Stimulated activated CD4-positive, alpha-beta T cell treated with anti-CD3 and anti-CD28 coated beads, Interleukin-1b, Interleukin-23, amount 100 ng/mL, for 1 hour (primary cell): ENCODE measurements at places on chromosomes 7 and 10.

- no peak for DNase-seq
Observed at GRCh38 chr10:92298487-92298886, 7.5 kb downstream of the MARCHF5 start.

GRCh38 chr7:156918635-156919034 lies 25.7 kb upstream of the LMBR1 start:
- no peak for DNase-seq

GRCh38 chr7:79723833-79724618 lies 270.6 kb upstream of the MAGI2 start:
- no peak for DNase-seq

DNA sequence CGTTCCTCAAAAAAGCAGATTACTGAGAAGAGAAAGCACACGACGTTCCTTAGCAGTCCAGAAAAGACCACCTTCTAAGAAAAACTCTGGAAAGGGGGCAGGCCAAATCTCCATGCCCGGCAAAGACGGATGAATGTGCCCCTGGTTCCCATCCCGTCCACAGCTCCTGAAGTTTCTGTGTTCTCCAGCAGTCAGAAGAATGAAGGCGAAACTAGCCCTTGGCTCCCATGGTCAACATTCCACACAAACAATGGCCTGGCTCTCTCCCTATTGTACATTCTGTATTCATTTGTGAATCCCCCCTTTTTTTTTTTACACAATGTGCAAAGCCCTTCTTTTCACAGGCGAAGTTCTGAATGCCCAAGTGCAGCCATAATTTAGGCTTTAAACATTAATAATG lies 5.3 kb downstream of the CTBP2 start:
- DNase-seq, result no peak

DNA sequence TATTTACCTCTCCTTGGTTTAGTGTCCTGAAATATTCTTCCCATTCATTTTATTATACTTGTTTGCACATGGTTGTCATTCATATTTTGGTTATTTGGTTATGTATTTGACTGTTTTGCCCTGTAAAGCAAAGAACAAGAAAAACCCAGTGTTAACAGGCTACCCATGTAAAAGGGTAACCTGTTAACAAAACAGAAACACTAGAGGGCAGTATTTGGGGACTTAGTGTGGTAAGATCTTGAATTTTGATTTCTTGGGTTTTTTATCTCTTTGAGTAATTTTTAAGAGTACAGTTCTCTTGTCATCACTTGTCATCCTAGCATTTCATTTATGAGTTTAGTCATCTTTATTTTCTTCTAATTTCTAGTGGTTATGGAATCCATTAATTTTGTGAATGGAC lies 51.3 kb downstream of the POLL start:
- DNase-seq, result no peak

DNA sequence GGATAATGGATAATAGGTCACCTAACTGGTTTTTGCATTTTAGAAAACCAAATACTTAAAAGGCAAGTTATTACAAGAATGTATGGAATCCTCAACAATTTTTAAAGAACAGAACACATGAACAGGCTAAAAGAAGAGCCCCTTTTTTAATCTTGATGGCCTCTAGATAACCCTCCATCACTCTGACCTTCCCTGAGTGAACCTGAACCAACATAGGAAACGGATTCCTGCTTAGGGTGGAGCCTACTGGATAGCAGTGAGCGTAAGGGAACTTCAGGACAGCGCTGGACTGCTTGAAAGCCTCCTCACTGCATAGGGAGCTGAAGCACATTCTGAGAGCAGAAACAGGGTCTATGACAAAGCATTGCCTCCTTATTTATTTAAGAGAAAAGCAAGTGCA lies 20.5 kb downstream of the TRPV5 start:
- DNase-seq, result no peak

GRCh38 chr7:123401295-123401694 lies 133.1 kb downstream of the IQUB start:
- DNase-seq, result no peak

DNA sequence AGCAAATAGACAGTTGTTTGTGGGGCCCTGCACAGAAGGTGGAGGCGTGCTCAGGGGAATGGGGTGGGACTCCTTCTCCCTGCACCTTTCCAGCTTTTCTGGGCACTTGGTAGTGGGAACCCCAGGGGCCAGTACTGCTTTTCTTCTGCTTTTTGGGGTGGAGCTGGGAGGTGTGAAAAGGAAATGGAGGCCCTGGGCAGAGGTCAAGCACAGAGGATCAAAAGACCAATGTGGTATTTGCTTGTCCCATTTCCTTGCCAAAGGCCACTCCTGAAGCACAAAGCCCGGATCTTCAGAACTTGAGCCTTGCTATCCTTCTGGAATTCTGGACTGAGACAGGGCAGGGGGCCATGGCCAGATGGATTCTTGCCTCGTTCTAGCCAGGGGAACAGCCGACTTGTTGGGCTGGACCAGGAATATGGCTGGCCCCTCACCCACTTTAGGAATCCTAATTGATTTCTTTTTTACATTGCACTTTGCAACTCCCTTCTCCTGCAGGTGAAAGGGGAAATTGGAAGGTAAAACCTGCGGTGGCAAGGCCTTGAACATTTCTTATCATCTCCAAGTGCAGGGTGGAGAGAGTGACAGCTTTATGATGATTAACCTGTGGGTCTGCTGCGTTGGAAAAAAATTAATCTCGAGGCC lies 26.5 kb downstream of the ADRA2A start:
- DNase-seq, result no peak

DNA sequence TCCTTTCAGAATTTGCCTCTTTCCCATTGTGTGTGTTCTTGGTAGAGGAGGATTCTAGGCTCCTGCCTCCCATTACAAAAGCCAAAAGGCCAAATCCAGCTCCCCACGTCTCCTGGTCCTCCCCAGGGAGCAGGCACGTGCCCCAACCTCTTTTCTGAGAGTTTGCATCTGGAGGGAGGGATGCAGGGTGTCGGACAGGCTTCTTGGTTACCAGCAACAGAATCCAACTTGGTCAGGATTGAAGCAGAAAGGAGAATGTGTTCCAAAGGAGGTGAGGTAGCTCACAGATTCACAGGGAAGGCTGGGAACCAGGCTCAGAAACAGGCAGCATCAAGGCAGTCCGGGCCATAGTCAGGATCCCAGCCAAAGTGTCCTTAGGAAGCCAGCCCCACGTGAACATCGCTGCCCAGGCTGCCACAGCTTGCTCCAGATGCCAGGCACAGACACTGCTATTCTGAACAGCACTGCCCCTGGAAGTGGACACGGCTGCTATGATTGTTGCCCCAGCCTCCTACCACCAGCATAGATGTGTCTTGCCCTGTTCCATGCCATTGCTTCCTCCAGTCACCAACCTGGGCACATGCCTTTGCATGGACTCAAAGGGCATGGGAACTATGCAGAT lies 264.2 kb upstream of the ZMIZ1 start:
- DNase-seq, result no peak

DNA sequence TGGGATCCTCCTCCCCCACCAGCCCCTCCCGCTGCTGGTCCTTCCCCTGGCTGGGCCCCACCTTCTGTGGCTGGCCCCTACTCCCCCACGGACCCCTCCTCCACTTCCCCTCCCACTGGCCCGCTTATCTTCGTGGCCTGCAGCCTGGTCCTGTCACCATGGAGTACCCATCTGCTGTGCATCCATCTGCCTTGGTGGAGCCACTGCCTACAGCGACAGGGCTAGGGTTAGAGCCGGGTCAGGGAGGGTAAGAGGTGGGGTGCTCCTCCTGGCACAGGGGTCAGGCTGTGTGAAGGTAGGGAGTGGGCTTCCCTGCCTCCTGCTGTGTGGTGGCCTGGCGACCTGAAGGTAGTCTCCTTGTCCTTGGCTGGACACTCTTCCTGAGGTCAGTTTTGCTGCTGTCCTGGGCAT lies 5.2 kb downstream of the ADCY1 start:
- no peak for DNase-seq

- DNase-seq, result no peak
Observed at GRCh38 chr10:50324046-50324445, 72.7 kb upstream of the ASAH2 start.

GRCh38 chr7:84144935-84145334 lies 49.7 kb downstream of the SEMA3A start:
- no peak for DNase-seq

DNA sequence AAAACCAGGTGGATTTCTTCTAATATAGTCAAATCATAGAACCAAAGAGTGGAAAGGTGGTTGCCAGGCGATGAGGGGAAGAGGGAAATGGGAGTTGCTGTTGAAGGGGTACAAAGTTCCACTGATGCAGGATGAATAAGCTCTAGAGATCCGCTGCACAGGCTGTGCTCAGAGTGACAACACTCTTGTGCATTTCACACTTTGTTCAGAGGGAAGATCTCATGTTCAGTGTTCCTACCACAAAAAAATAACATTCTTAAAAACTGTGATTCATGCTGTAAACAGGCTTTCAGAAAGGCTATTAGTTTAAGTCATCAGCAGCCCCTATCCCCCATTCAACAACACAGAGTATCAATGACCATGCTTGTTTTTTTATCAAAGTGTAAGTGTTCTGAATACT lies 213.8 kb downstream of the COBL start:
- DNase-seq, result no peak

DNA sequence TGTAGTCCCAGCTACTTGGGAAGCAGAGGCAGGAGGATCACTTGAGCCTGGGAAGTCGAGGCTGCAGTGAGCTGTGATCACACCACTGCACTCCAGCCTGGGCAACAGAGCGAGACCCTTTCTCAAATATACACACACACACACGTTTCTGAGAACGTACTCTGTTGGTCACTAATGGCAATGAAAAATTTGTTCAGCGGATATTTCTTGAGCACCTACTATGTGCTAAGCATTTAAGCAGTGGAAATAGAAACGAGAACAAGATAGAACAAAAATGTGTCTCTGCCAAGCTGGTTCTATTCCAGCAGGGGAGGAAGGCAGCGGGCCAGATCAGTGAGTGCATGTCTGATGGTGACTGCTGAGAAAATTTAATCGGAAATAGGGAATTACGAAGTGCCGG lies 8.7 kb downstream of the ARPC1B start:
- no peak for DNase-seq

DNA sequence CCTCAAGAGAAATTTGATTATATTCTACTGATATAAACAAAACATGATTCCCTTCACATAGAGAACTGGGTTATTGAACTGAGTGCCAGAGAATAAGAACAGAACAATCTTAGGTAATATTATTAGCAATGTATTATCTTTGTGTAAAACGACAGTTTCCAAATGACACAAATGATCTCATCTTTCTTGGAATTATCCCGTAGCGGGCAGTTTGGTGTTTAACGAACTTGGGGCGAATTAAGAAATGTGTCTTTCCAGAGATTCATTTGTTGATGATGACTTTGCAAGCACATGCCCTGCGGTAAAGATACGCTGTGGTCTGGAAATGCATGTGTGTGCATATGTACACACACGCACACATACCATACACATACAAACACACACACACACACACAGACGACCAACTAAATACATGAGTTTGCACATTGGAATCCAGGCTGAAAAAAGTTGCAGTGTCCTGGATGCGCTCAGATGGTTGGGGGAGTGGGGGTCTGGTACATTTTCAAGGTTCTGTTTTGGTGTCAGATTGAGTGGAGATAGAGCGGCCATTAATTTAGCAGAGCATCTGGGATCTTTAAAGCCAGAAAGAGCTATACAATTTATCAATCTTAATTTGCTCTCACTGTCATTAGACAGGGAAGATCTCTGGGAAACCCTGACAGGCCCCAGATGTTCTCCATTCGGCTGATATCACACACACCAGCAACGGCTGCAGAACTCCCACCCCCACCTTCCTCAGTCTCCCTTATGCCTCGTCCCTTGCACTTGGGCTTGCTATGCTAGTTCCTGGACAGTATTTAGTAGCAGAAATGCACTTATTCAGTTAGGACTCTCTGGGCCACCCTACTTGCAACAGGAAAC lies 112.4 kb upstream of the FAM171A1 start:
- DNase-seq, result no peak

DNA sequence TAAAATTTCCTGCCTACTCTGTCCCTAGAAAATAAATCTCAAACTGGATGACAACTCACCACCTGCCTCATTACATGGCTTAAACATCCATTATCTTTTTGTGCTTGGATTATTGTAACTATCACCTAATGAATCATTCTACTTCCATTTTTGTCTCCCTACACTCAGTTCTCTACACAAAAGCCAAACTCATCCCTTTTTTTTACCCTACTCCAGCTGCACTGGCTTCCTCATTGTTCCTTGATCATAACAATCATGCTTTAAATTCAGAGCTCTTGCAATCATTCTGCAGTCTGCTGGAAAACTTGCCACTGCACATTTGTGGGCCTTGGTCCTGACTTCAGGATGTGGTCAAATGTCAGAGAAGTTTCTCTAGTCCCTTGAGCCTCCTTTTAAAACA lies 280.0 kb downstream of the DGKB start:
- no peak for DNase-seq

DNA sequence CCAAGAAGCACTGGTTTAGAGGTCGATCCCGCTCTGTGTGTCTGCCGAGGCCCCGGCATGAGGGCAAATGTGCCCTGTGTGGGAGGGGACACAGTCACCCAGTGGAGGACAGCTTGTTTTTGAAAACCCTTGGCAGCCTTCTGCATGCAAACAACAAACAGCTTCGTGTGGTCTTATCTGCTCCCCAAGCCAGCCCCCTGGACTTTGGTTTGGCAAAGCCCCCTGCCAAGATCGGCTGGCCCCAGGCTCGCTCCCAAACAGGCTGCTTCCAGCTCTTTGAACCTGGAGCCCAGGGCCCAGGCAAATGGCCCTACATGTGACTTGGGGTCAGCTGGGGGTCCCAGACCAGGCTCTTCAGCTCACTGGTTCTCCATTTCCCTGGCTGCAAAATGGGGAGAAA lies 2.9 kb downstream of the ELN start:
- DNase-seq, result no peak

GRCh38 chr7:27608776-27609495 lies 53.7 kb downstream of the HIBADH start:
- DNase-seq, result no peak

- no peak for DNase-seq
Observed at GRCh38 chr10:34732926-34733325, 82.2 kb downstream of the PARD3 start.

DNA sequence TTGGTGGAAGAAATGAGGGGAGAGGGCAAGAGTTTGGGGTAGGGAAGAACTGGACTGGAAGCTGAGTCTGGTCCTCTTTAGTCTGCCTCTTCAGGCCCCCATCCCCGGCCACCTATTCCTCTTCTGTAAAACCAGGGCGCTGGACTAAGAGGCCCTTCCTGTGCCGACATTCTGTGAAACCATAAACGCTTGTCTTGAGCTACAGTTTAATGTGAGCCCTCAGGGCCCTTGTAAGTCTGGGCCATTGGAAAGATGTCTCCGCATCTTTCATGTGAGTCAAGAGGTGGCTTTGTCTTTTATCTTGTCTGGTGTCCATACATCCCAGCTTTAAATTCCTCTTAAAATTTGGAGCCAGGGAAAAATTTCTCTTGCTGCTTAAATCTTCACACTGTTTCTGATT lies 90.6 kb downstream of the PLCE1 start:
- DNase-seq, result no peak
